CD4-positive, alpha-beta T cell treated with Interleukin-17A for 1 hour (primary cell): ENCODE measurements at places on chromosomes 5 and 9.
A peak's percentile ranks its signal among the peaks of the same experiment; 100 is the strongest.

DNA sequence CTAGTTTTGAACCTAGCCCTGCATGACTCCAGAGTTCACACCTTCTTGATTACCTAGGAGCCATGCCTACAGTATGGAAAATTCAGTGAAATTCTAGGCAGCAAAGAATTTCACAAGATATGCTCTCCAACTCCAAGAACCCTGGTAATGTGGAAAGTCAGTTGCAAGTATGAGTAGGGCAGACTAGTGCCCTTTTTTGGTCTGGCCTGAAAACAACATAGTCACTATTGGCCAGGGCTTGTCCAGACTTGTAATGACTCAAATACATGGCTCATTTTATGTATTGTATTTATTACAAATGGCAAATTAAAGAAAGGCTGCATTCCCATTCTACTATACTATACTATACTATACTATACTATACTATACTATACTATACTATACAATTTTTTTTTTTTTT is 160.4 kb downstream of the ESM1 start:
- DNase-seq = no peak

DNA sequence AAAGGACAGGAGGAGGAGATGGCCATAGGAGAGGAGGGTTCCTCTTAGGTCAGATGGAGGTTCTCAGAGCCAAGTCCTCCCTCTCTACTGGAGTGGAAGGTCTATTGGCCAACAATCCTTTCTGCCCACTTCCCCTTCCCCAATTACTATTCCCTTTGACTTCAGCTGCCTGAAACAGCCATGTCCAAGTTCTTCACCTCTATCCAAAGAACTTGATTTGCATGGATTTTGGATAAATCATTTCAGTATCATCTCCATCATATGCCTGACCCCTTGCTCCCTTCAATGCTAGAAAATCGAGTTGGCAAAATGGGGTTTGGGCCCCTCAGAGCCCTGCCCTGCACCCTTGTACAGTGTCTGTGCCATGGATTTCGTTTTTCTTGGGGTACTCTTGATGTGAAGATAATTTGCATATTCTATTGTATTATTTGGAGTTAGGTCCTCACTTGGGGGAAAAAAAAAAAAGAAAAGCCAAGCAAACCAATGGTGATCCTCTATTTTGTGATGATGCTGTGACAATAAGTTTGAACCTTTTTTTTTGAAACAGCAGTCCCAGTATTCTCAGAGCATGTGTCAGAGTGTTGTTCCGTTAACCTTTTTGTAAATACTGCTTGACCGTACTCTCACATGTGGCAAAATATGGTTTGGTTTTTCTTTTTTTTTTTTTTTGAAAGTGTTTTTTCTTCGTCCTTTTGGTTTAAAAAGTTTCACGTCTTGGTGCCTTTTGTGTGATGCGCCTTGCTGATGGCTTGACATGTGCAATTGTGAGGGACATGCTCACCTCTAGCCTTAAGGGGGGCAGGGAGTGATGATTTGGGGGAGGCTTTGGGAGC is 3.1 kb downstream of the EGR1 start:
- DNase-seq = peak; percentile 34

DNA sequence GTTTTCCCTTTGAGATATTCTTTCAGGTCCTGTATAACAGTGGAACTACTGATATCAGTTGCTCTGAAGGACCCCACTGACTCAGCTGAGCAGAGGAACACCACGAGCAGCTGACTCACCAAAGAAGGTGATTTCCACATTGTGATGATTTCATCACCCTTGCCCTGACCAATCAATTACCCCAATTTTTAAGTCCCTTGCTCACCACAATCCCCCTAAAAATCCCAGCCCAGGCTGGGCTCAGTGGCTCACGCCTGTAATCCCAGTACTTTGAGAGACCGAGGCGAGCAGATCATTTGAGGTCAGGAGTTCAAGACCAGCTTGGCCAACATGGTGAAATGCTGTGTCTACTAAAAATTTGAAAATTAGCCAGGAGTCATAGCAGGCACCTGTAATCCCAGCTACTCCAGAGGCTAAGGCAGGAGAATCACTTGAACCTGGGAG is 125.3 kb upstream of the ABCA1 start:
- peak; percentile 8 for DNase-seq

DNA sequence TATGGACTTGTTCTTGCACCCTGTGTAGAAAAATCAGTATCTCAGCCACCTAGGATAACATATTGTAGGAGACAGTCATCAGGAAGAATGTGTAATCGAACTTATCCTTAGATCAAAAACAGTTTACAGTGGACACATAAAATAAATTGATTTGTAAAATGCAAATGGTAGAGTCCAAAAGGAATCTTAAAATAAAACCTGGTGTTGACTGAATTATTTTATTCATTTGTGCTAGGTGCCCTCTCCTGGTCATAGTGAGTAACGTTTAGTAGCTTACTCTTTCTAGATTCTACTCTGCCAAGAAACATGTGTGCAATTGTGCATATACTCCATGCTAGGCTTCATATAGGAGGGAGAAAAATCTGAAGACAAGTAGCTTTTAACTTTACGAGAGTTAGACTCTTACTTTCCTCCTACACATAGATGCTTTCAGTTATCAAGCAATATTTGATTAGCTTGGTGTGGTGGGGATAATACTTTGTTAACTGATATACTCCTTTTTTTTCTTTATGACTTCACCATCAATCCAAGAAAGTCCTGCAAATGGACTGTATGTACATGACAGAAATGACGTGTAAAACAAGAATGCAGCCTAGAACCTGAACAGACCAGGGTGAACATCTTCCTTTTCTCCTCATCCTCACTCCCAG is 23.7 kb upstream of the LOX start:
- DNase-seq = peak; percentile 3

DNA sequence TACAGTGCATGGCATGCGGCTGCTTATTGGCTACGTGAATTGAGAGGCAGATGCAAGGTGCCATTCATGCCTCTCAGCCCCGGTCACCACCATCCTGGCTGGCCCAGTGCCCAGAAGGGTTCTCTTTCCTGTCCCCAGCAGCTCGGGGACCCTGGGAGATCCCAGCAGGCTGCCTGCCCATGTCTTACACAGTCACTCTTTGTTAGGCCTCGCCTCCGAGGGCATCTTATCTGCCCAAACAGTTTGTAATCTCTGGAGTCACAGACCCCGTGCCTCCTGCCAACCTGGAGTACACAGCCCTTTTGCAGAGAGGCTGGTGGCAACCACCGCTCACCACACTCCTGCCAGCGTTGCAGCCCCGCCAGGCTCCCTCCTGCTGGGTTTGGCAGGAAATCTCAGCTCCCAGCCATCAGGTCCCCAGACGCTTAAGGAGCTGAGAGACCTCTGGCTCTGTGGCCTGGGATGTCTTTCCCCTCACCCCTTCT is 7.0 kb upstream of the AK1 start:
- no peak for DNase-seq

DNA sequence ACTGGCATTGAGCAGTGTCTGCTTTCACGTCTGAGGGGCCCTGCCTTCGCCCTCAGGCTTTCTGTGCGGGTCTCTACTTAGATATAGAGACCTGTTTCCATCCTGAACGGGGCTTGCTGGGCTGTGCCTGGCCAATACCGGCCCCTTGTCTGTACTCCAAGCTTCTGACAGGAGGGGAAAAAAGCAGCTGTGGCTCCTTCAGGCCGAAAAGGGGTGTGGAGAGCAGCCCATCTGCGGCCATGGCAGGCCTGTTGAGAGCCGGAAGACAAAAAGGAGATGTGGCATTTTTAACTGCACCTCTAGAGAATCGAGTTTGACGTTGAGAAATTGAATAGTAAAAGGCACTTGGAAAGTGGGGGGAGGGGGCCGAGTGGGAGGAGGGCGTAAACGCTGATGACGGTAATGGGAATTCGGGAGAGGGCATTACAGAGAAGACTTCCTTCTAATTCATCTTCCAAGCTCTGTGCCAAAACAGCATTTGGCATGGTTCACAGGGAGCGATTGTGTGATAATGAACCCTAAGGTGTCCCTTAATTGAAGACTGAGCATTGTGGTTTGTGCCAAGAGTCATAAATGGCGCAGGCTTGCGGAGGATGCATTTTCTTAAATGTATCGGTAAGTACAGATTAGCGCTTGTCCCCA is 25.1 kb upstream of the PRDM12 start:
- DNase-seq = no peak

GRCh38 chr5:75367401-75367800 is 30.4 kb downstream of the HMGCR start:
- no peak for DNase-seq

- no peak for DNase-seq
Measured at GRCh38 chr5:92885950-92886349, 695.1 kb downstream of the NR2F1-AS1 start.

GRCh38 chr5:171680485-171680884 is 105.1 kb upstream of the SMIM23 start:
- DNase-seq = no peak

- DNase-seq = no peak
Measured at GRCh38 chr9:124384846-124385245, 30.4 kb downstream of the PSMB7 start.

- DNase-seq = no peak
Measured at GRCh38 chr9:130501639-130502038, 56.9 kb downstream of the ASS1 start.

DNA sequence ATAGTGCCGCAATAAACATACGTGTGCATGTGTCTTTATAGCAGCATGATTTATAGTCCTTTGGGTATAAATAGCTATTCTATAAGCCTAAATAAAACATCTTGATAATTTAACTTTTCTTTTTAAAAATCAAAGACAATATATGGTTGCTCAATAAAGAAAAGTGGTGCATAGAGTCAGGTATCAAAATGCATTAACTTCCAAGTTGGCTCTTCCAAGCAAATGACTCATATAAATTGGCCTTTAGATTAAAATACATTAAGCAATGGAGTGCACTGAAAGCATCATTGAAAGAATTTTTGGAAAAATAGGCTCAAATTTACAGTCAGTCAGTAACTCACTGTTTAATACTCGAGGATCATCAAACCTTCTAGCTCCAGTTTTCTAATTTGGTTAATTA is 106.6 kb downstream of the PLCXD3 start:
- no peak for DNase-seq

- DNase-seq = no peak
Measured at GRCh38 chr5:121976979-121977378, 15.2 kb downstream of the SRFBP1 start.

DNA sequence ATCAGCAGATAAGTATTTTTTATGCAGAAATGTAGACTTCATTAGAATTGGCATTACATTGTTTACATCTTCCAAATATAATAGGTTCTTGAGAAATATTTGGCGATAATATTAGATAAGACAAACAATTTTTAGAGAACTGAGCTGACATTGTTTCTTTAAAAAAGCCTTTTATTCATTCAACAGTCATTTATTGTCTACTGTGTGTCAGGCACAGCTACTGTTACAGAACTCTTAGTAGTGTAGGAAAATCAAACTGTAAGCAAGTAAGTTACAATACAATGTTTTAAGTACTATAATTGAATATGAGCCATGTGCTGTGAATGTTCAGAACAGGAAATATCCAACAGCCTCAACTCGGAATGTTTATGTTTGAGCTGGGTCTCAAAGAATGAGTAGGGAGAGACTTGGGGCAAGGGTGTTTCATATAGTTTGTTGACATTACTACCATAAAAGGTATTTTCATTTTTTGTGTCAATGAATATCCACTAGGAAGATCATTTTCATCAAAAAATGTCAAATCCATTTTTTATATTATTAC is 114.0 kb downstream of the CDC42SE2 start:
- DNase-seq = no peak

GRCh38 chr5:15525703-15526275 is 25.8 kb downstream of the FBXL7 start:
- DNase-seq = no peak
